ENCODE measurements at places on chromosomes 11 and 22.
A peak's percentile ranks its signal among the peaks of the same experiment; 100 is the strongest.

GRCh38 chr11:68275721-68276507 lies 4.1 kb upstream of the C11orf24 start:
- no peak for DNase-seq

GRCh38 chr22:22553735-22554586 lies 5.1 kb downstream of the PRAME start:
- no peak for DNase-seq

- no peak for DNase-seq
Observed at GRCh38 chr11:20197881-20198280, 37.6 kb upstream of the DBX1 start.

DNA sequence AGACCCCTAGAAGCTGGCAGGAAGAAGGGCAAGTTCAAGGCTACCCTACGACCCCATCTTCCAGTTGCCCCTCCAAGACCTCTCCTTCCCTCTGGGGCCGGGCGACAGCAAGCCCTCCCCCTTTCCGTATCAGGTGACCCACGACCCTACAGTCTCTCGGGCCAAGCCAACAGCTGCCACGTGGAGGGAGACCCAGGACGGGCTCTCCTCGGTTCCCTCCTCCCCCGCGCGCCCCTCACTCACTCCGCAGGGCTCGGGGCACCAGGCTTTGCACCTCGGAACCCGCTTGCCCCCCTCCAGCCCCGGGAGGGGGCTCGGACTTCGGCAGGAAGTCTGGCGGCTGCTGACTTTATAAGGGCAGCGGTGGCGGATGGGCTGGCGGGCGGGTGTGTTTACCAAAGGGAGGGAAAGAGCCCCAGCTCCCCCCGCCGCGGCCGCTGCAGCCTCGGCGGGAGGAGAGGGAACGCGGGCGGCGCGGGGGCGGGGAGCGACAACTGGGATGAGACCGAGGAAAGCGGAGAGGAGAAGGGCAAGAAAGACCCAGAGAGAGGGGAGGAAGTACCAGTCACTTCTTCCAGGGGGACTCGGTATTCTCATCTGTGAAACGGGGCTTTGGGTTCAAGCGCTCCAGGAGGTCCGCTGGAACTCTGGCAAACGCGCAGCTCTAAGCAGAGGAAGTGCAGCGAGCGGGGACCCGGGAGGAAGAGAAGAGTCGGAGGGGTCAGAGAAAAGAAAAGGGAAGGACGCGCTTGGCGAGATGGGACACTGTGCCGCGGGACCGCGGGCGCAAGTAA lies 767 bp downstream of the SLC43A1 start:
- peak; percentile 23 for DNase-seq

DNA sequence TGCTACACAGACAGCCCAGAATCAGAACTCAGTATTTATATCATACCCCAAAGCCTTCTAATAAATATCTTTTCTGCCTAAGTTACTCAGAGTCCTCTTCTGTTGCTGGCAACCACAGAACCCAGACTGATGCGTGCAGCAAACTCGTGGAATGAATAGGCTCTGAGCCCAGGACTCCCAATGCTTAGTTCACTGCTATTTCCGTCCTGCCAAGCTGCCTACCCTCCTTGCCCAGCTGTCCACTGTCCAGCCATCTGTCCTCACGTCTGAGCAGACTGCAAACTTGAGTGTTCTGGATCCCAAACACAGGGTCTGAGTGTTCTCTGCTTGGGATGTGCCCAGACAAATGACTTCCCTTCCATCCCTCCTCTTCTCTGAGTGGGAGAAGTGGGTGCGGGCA lies 19.4 kb downstream of the PTPN5 start:
- DNase-seq, result no peak

DNA sequence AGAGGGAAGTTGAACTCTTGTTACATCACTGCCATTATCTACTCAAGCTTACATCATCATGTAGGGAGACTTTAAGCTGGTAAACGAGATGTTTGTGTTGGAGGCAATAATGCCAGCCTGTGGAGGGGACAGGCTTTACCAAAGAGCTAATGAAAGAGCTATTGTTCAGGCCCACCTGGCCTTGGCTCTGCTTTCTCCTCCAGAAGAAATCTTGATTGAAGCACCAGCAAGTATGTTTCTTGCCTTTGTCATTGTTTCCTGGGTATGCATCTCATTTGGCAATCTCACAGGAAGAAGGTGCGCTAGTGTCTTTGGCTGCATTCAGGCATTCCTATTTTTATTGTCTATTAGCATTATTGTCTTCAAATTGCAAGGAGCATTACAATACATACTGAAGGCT lies 16.7 kb upstream of the CARD18 start:
- no peak for DNase-seq

DNA sequence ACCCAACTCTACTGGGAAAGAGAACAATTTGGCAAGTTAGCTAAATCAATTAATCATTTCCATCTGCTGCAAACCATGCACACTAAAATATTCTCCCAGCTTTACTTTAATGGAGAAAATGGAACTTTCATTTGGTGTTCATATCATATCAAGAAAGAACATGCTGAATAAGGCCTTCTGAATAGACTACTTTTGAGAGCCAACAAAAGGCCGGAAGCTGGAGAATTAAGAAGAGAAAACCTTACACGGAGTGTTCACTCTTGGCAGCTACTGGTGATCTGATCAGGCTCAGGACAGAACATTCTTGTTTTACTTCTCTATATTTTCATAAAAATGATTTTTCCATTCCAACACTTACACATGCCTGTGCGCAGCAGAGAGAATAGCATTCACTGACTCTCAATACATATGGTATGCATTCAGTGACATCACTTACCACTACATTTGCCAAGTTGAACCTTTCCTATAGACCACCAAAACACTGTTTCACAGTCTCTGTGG lies 165.3 kb downstream of the TTC28 start:
- DNase-seq, result peak; percentile 37

DNA sequence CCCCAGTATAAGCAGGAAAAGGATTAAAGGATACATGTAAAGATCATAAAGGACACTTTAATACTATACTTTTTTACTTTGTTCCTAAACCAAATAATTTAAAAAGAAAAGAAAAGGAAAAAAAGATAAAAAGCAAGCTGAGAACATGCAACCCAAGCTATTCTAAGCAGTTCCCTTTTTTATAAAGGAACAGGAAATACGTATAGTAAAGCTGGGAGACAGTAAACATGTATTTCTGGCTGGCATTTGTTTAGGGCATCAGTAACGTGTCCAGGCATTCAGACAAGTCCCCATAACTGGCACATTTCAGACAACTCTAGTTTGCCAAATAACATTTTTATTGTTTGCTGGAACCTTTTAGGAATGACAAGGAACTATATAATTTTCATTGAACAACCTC lies 24.9 kb downstream of the BCO2 start:
- DNase-seq, result no peak

DNA sequence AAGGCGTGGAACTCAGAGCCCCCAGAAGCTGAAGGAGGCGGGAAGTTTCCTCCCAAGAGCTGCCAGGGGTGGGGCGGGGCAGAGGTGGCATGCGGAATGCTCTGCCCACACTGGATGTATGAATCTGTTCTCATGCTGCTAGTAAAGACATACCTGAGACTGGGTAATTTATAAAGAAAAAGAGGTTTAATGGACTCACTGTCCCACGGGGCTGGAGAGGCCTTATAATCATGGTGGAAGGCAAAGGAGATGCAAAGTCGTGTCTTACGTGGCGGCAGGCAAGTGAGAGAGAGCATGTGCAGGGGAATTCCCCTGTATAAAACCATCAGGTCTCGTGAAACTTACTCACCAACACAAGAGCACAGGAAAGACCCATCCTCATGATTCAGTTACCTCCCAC lies 57.6 kb downstream of the SMIM38 start:
- no peak for DNase-seq

Measured in fibroblast of skin of abdomen (primary cell).